ENCODE measurements at places on chromosomes 2 and 18.

- DNase-seq = no peak
Measured at GRCh38 chr18:46294318-46294717, 190.1 kb downstream of the HAUS1 start.

- no peak for DNase-seq
Measured at GRCh38 chr2:226427538-226428307, 371.9 kb downstream of the IRS1 start.

DNA sequence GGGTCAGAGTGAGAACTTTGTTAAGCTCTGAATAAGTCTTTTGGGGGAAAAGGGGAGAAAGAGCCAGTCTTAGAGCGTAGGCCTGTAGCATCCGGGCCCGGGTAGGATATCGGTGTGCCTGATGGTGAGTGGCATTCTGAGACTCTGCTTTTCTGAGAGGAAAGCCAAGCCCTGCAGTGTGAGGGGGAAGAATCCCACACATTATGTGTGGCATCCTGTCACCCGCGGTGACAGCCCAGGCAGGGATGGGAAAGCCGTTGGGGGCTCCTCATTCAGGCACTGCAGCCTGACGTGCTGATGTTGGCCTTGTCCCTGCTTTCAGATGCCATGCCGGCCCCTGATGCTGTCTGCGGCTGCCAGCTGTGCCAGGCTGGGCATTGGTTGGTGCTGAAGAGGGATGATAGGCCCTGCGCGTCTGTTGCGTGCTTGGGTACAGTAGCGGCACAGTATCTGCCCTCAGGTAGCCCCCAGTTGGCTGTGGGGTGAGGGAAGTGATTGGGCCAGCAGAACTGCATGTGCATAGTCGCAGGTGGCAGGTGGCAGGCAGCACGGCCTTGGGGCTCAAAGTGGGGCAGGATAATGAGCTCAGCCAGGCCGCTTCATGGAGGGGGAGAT is 37.6 kb downstream of the GLI2 start:
- no peak for DNase-seq

DNA sequence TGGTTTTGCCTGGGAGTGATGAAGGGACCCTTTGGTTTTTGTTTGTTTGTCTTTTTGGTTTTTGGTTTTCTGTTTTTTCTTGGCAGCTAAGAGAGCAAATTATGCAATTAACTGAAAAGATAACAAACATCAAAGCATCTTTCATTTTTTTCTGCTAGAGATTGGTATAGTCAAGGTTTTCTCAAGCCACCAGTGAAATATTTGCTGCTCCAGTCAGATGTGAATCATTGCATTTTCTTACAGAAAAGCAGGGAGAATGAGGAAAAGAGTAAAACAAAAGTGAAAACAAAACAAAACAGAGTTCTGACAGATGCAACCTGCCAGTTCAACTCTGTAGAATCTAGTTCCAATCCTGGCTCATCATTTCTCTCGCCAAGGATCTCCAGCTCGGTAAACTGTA is 660.7 kb downstream of the DSC3 start:
- DNase-seq = no peak

GRCh38 chr2:3051266-3051665 is 326.4 kb downstream of the EIPR1 start:
- no peak for DNase-seq

GRCh38 chr2:19860022-19860421 is 41.8 kb downstream of the TTC32 start:
- no peak for DNase-seq

DNA sequence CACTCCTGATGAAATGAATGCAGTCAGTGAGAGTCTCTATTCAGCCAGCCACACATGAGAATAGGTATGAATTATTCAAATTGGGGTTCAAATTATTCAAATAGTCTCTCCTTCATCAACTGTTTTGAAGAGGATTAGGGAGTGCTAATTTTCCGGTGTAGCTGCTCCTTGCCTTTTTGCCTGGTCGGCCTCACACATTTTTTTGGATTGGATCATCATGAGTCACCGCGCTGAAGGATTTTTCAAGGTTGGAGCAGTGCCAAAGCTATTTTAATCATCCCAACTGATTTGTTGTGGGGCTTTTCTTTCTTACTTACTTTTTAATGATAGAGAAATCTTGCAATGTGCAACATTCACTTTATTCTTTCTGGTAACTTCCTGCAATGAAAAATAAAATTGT is 2.4 kb upstream of the DTNA start:
- peak; percentile 94 for DNase-seq

DNA sequence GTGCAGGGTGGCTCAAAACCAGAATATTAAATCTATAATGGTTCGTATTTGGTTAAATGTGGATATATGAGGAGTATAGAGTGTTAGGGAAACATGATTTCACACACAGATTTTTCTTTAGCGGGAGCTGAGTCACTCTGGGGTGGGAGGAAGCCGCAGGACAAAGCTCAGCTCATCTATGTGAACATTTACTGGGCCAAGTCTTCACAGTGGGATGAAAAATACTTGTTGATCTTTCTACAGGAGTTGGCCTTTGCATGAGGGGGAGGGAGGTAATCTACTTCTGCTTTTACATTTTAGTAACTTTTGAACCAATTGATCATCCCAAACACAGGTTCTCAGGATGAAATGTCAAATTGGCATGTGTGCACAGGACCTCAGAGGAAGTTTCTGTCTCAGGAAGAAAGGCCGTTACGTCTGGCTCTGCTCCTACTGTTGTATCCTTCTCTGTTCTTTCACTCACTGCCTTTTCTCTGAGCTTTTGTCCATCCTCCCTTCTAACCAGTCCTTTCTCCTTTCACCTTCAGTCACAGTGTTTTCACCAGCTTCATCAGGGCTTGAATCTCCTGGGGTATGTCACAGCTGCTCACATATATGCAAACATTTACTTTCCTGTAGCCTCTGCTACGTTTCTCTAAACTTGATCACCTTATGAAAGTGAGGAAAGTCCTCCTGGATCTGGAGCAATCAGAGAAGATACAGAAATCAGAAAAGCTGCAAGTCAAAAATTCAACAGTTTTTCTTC is 943.3 kb upstream of the FANCL start:
- DNase-seq = peak; percentile 50

DNA sequence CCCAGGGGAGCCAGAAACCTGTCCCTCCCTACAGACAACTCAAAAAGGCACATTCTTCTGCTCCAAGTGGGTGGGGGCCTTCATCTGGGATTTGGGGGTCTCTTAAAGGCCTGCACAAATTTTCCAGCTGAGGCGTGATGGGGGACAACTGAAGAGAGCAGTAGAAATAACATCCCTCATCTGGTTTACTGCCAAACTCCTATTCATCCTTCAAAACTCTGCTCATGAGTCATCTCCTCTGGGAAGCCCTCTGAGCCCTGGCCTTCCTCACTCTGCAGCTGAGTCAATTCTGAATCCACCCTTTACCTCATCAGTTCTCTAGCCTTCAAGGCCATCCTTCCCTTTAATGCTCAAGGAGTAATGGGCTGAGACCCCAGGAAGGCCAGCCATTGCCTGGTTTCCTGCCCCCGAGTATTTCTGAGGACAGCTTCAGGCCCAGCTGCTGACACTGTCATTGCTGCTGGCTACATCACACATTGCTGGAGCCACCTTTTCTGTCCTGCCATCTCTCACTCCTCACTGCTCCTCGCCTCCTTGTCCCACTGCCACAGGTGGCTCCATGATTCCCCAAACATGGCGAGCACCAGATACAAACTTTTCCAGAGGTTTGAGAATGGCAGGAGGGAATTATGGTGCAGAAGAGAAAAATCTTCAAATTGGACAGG is 32.2 kb upstream of the GLI2 start:
- no peak for DNase-seq

- no peak for DNase-seq
Measured at GRCh38 chr2:26628561-26629345, 12.4 kb downstream of the CIB4 start.

All from tongue (tissue), 3 donors.